ENCODE measurements at places on chromosomes 6 and 20. TPM values are rescaled to one million over a fixed set of nuclear protein-coding genes. Genes with fewer than 3 reads are reported as not detected.

- no peak for DNase-seq
Measured at GRCh38 chr6:118092086-118092485, 185.0 kb downstream of the SLC35F1 start.

- DNase-seq = no peak
Measured at GRCh38 chr6:29597184-29597583, 12.3 kb downstream of the OR2H2 start.

DNA sequence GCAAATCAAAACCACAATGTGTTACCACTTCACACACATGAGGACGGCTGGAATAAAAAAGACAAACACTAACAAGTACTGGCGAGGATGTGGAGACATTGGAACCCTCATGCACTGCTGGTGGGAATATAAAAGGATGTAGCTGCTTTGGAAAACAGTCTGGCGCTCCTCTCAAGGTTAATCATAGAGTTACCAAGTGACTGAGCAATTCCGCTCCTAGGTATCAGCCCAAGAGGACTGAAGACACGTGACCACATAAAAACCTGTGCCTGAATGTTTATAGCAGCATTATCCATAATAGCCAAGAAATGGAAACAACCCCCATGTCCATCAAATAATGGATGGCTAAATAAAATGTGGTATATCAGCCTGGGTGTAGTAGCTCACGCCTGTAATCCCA is 45.0 kb downstream of the VSTM2L start:
- DNase-seq = no peak

DNA sequence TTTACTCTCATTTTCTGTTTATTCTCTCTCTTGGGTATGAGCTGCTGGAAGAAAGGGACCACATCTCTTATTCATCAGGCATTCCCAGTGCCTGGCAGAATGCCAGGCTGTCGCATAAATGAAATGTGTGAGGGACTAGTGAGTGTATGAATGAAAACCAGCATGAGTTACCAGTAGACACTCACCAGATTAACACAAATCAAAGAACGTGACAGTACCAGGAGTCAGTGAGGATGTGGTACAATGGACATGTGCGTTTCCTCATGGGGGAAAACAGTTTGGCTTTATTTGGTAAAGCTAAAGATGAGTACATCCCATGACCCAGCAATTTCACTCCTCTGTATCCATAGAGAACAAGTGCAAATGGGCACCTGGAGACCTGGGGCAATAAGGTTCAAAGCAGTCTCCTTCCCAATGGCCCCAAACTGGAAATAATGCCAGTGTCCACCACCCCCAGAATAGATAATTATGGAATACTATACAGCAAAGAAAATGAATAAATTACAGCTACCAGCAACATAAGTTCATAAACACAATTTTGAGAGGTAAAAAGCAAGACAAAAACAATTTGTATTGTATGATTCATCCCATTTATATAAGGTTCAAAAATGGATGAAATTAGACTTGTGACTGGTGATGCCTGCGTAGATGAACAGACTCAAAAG is 93.3 kb downstream of the CDH22 start:
- no peak for DNase-seq

GRCh38 chr6:106466211-106466610 is 105.7 kb downstream of the CRYBG1 start:
- no peak for DNase-seq

- no peak for DNase-seq
Measured at GRCh38 chr6:79878142-79878748, 69.1 kb downstream of the ELOVL4 start.

- no peak for DNase-seq
Measured at GRCh38 chr6:53065266-53066076, at the start of gene FBXO9. Gene FBXO9, plus strand, starts transcription at chr6:53065404. Its CDS starts 386 bp downstream, at chr6:53065790.

- DNase-seq = no peak
Measured at GRCh38 chr20:23554401-23554800, 13.9 kb downstream of the CST9L start.

- DNase-seq = no peak
Measured at GRCh38 chr20:13305284-13305683, 84.2 kb downstream of the ISM1 start.

DNA sequence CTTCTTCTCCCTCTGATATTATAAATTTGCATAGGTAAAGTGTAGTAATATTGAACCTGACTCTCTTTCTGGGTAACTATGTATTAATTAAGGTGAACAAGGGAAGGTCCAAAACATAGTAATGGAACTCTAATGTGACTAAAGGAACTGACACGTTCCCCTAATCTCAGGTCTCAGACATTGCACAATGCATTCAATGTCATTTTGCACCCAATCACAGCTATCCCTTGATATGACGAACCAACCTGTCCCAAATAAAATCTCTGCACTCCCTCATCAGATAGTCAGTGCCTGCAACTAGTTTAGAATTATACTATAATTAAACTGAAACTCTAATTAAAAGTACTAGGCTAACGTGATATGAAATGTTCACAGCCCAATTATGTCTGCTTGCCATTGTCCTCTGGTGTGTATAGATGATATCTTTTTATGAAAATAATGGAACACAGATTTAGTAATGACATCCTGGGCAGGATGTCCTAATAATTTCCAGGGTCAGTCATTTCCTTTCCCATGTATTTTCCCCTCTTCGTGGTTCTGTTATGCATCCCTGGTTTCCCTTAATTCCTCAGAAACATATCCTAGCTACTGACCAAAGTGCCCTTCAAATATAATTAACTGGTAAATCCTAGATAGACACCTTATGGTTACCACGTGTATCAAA is 36.8 kb downstream of the PTPRK start:
- no peak for DNase-seq

The SLC17A2 gene
- 0.04 TPM for polyA plus RNA-seq

The COL11A2 gene
- 0.30 TPM for polyA plus RNA-seq

The TNF gene
- 0.29 TPM for polyA plus RNA-seq

The PSORS1C1 gene
- polyA plus RNA-seq = 6.8 TPM

The HLA-DPB1 gene
- polyA plus RNA-seq = 74.7 TPM
